ENCODE measurements at places on chromosomes 5 and 9.

DNA sequence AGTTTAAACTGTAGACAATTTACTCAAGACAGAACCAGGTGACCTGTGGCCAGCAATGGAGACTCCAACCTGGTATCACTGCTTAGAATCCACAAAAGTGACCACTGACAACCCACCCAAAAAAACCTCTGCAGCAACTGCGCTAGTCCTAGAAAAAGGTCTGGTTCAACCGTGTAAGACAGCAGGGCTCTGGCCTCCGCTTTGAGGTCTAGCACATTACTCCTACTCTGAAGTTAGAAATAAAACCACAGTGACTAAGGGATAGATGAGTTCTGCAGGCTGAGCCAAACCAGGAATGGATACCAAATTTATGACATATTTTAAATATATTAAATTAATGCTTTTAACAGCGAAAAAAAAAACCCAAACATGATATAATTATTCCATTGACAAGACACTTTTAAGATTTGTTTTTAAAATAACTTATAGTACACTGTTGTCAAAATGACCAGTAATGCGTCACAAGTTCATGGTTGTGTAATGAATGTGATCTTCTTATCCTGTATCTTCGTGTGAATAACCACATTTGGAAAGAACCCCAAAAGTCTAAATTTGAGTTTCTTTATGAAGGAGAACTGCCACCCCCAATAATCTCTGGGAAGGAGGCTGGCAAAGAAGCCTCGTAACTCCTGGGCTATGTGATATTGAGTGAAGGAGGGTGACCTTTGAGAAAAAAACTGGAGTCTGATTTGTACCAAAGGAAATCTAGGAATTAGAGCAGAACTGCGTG is 101.9 kb upstream of the SLC44A1 start:
- no peak for DNase-seq

GRCh38 chr5:169527066-169527465 is 56.5 kb upstream of the SPDL1 start:
- DNase-seq = no peak

GRCh38 chr5:131289738-131290137 is 25.9 kb downstream of the CDC42SE2 start:
- DNase-seq = no peak

GRCh38 chr5:39399135-39400036 is 25.4 kb downstream of the DAB2 start:
- peak; percentile 85 for DNase-seq

DNA sequence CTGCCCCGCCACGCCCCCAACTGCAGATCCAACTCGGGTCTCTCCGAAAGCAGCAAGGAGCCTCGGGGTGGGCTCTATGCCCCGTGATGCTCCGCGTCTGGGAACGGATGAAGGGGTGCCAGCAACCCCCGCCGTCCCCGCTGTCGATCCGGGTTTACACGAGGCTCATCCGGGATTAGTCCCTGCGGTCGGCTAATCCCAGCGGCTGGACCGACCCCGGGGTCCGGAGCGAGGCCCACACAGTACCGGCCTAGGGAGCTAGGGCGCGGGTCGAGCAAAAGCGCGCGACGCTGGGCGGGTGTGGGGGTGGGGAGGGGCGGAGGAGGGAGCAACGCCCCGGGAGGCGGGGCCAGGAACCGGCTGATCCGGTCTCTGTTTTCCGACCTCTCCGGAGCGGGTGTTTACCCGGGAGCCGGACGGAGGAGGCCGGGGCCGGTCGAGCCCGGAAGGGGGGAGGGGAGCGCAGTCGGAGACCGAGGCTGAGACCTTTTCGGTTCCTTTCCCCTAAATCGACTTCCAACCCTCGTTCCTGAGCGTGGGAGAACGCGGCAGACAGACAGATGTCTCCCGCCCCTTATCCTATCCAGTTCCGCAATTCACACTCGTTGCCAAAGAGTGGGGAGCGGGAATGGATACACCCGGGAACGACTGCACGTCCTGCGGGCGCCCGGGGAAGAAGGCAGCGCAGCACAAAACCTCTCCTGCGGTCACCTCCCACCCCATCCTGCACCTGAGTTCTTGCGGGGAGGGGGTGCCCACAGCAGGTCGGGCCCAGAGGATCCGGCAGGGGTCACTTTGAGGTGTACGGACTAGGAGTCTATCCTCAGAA is 28.6 kb downstream of the PCDH1 start:
- DNase-seq = peak; percentile 69

DNA sequence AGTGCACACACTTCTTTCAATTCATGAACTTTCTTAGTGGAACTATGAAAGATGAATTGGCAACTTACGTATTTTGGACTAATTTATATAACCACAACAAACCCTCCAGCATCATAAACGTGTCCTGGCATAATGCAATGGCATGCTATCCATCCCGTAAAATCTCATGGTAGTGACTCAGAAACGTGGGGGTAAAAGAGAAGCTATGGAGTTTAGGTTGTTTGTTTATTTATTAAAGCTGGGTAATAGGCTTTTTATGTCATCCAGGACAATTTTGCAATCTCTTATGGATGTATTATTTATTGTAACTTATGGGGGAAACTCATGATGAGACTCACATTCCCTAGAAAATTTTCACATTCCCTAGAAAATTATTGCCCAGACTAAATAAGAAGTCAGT is 106.3 kb downstream of the GDA start:
- no peak for DNase-seq
